CD4-positive, alpha-beta T cell treated with Interleukin-15 for 4 hours (primary cell): ENCODE measurements at places on chromosomes 7 and 10.

DNA sequence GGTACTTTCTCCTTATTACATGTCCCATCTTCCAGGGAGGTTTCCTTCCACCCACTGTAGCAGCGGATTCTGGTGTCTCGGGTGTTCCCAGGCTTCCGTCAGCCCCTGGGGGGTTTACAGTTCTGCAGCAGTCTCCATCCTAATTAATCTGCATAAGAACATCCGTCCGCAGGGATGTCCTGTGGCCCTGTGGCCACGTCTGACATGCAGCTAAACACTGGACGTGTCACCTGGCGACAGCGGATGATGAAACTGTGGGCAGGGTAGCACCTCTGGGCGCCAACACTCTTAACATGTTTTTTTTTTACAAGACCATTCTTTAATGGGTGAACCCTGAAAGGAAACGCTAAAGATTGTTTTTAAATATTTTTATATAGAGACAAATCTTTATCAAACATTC is 58.2 kb downstream of the DIP2C start:
- DNase-seq, result no peak

GRCh38 chr10:26467639-26468038 is 29.5 kb downstream of the APBB1IP start:
- DNase-seq, result peak; percentile 78

GRCh38 chr10:15325243-15325943 is 45.7 kb downstream of the FAM171A1 start:
- DNase-seq, result no peak

- DNase-seq, result peak; percentile 38
Measured at GRCh38 chr7:12458520-12459131, 55.0 kb upstream of the VWDE start.
